Fibroblast of mammary gland (primary cell): ENCODE measurements at places on chromosomes 2 and 18.
A peak's percentile ranks its signal among the peaks of the same experiment; 100 is the strongest.

GRCh38 chr2:119728421-119728820, 31.3 kb upstream of the PTPN4 start:
- no peak for DNase-seq

DNA sequence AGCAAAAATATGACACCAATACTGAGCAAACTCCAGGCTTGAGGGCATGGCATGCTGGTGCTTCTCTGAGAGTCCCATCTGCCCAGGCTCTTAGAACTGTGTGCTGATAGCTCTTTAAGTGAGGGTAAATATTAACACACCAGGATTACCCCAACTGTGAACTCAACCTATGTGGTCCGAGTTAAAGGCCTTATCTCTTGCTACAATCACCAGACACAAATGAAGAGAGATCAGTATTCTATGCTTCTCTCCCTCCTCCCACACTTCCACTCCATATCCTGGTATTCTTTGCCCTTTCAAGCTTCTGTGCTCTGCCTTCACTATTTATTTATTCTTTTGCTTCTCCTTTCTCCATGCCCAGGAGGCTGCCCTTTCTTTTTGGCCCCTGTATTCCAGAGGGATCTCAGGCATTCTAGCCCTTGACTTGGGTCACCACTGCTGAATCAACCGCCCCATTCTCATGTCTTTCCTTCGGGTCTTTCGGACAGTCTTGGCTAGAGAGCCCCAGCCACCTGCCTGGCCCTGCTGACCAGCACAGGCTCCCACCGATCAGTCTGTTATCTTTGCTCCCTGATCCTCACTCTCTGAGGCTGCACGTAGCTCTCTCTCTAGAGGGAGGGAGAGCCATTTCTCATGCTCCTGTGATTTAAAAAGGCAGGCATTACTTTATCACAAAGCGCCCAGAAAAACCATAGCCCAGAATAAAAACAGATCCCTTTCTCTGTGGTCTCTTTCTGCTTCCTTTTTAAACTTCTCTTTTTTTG, 17.2 kb upstream of the HK2 start:
- no peak for DNase-seq

DNA sequence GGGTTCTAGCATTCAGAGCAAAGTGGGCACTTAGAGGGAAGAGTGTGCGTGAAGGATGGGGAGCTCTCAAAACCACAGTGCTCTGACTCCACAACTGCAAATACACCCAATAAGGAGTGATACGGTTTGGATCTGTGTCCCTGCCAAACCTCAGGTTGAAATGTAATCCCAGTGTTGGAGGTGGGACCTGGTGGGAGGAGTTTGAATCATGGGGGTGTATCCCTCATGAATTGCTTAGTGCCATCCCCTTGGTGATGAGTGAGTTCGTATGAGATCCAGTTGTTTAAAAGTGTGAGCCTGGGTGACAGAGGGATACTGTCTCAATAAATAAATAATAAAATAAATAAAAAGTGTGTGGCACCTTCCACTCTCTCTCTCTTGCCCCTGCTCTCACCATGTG, 50.3 kb upstream of the CCDC85A start:
- DNase-seq = no peak

GRCh38 chr2:59440491-59440890, 1113.0 kb downstream of the BCL11A start:
- no peak for DNase-seq

- peak; percentile 77 for DNase-seq
Measured at GRCh38 chr18:48153613-48154481, 223.4 kb upstream of the SMAD2 start.

DNA sequence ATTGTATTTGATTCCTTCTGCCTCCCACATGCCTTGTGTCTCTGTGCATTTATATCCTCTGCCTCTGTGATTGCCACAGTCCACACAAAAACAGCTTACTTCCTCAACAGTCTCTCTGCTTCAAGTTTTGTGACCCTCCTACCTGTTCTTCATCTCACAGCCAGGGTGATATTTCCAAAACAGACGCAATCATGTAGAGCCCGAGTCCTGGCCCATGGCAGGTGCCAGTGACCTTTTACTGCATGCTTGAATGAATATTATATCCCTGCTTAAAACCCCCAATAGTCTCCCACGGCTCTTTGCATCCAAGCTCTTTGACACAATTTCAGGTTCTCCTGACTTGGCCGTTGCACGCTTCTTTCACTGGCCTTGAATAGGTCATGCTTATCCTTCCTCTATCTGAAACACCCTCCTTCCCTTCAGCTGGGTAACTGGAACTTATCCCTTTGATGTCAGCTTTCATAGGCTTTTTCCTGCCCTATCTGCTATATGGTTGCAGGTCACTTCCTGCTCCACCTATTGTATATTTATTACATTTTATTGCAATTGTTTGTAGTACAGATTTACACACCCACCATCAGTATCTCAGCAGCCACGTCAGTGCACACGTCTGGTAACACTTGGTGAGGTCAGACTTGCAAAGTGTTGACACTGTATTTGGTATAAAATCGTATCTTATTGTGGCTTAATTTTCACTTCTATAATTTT, 29.7 kb upstream of the IL1B start:
- no peak for DNase-seq

DNA sequence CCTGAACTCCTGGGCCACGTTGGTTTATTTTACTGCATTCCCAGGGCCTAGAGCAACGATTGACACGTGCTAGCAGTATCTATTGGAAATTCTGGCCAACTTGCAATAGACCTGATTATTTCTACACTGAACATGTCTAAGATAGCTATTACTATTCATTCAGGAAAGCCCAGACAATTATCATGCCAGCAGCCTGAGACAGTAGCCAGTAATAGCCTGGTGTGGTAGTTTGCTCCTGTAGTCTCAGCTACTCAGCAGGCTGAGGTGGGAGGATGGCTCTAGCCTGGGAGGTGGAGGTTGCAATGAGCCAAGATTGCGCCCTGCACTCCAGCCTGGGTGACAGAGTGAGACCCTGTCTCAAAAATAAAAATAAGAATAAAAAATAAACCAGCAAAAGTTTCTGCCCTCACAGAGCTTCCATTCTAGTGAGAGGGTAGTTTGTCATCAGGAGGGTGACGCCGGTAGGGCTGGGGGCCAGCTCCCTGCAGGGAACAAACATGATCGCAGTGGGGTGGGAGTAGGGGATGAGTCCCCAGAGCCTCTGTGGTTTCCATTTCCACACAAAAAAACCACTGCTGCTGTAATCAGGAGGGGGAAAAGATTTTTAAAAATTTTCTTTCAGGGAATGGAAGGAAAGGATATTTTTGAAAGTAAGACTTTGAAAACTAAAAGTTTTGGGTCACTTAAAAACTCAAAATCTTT, 4.3 kb downstream of the CASP8 start:
- DNase-seq = peak; percentile 30

GRCh38 chr2:134231965-134232340, 21.9 kb upstream of the MGAT5 start:
- peak; percentile 76 for DNase-seq

DNA sequence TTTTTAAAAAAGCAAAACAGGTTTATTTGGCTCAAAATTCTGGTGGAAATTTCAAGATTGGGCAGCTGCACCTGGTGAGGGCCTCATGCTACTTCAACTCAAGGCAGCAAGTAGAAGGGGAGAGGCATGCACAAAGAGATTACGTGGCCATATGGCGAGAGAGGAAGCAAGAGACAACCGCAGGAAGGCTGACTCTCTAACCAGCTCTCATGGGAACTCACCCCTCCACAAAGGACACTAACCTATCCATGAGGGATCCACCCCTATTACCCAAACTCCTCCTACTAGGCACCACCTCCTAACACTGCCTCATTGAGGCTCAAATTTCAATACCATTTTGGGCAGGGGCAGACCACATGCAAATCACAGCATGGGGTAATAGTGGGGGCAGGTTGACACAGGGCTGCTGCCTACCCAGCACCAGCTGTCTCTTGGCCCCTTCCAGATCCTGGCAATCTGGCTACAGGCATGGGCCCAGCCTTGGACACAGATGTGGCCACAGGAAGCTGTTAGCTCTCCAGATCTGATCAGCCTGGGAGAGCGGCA, 2.0 kb upstream of the CAPN10 start:
- peak; percentile 85 for DNase-seq

GRCh38 chr2:18788592-18788991, 199.2 kb upstream of the NT5C1B start:
- peak; percentile 51 for DNase-seq

DNA sequence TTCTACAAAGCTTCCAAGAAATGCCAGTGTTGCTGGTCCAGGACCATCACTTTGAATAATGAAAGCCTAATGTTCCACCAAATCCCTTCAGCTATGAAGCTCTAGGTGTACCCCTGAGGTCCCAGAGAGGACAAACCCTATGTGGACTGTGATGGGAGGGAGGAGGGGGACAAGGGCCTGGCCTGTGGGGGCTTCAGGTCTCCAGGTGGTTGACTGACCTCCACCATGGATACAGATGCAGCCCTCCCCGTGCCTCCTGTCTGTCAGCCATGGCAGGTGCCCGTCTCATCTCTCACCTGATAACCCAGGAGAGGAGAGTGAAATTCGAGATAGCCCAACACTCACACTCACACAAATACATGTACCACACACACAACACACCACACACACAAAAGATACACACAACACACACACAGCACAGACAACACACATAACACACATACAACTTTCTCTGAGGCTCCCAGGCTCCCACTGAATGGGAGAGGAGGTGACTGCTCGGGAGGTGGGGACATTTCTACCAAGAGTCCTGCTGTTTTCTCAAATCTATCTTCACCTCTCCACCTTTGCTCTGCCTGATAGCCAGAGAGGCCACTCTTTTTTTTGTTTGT, 12.8 kb upstream of the RHOB start:
- no peak for DNase-seq

DNA sequence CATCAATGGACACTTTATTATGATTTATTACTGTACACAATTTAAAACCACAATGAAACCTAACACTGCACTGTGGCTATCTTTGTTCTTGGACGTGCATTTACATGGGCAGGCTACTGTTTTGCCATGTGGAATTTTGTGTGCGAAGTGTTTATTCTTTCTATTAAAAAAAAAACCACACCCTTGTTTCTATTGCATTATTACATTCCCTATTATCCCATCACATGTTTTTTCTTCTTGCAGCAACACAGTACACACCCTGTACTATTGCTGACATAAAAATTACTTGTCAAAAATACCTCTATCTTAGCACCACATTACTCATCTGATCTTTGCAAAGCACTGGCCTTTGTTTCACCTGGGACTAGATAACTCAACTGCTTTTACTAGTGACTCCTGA, 1.5 kb downstream of the RNF152 start:
- no peak for DNase-seq

- DNase-seq = no peak
Measured at GRCh38 chr18:63799189-63799588, 24.0 kb downstream of the SERPINB7 start.
